ENCODE measurements at places on chromosomes 11 and 22. TPM values are rescaled to one million over a fixed set of nuclear protein-coding genes. Genes with fewer than 3 reads are reported as not detected.

DNA sequence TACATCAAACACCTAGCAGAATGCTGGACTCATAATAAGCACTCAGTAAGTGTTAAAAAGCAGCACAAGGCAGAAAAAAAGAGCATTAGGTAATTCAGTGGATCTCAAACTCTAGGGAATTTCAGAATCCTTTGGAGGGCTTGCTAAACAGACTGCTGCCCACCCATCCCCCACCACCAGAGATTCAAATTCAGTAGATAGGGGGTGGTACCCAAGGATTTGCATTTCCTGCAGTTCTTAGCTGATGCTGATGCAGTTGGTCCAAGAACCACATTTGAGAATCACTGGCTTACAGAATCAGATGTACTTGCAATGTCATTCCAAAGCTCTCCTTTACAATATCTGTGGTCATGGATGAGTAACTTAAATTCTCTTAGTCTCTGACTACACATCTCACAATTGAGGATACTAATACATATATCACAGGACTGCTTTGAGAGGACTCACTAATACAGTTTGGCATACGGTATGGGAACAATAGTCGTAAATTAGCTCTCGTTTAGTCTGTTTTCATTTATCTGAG, 664.5 kb downstream of the KCNA4 start:
- no peak for DNase-seq

DNA sequence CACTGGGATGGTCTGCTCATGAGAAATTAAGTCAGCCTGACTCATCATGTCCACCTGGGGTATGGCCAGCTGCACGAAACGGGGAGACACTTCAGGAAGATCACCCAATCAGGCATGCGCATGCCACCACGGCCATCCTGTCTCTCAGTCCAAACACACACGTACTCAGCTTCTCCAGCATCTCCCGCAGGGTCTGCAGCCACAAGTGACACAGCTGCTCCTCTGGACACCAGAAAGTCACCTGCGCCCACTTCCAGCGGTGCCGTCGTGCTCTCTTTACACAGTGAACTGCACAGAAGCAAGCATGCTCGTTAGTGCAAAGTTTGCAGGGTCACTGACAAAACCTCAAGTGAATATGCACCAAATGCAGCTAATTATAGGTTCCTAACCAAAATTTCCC, 18.1 kb downstream of the CERK start:
- DNase-seq: no peak

GRCh38 chr22:40240160-40240559, 62.4 kb downstream of the TNRC6B start:
- no peak for DNase-seq

DNA sequence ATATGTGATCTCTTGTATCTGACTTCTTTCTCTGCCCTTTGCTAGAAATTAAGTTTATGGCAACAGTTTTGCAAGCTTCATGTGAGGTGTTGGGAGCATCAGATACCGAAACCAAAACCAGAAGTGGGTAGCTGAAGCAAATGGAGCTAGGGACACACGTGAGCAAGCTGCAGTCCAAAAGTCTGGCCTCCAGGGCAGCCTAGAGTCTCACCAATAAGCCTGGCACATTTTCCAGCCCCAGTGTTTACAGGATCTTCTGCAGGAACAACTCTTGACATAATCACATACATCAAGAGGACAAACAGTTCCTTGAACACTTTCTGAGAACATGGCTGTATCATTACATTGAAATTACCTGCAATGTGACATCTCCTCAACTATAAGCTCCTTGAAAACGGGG, 114.1 kb downstream of the LARGE1 start:
- DNase-seq: no peak

Gene VSIG2
- total RNA-seq: 0.35 TPM

Gene PRG3
- total RNA-seq: not detected

Gene NAALAD2
- not detected for total RNA-seq

Gene TSGA10IP
- total RNA-seq: not detected

Measured in activated T-cell treated with anti-CD3 and anti-CD28 coated beads, Interleukin-2, amount 50 U/mL, for 72 hours (primary cell).